ENCODE measurements at places on chromosomes 16 and 17. TPM values are rescaled to one million over a fixed set of nuclear protein-coding genes. Genes with fewer than 3 reads are reported as not detected.

DNA sequence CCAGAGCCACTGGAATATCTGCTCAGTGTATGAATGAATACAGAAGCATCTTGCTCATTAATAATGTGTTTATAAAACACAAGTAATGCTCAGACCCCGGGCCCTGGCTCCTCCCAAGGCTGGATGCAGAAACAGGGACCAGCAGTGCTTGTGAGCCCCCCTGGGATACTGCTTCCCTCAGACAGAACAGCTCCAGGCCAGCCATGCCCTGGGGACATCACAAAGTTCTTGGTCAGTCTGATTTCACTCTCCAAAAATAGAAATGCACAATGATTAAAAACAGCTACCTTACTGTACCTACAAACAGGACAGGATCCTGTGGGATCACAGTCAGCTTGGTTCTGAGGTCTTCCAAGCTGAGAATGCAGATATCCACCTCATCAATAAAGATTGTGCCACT is 68.2 kb downstream of the ABCC12 start:
- DNase-seq, result no peak

- no peak for DNase-seq
Measured at GRCh38 chr16:12345349-12345748, 368.8 kb downstream of the SNX29 start.

DNA sequence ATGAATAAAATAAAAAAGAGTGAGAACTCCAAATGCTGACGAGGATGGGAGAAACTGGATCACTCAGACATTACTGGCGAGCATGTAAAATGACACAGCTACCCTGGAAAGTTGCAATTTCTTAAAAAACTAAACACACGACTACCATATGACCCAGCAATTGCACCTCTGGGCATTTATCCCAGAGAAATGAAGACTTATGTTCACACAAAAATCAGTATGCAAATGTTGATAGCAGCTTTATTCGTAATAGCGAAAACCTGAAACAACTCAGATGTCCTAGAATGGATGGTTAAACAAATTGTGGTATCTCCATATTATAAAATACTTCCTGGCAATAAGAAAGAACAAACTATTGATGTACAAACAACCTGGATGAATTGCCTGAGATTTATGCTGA is 357.2 kb upstream of the ASIC2 start:
- no peak for DNase-seq

The DNAH2 gene
- not detected for total RNA-seq

The SLC4A1 gene
- not detected for total RNA-seq

The TCAP gene
- 0.90 TPM for total RNA-seq
